ENCODE measurements at places on chromosomes 7 and 10. TPM values are rescaled to one million over a fixed set of nuclear protein-coding genes. Genes with fewer than 3 reads are reported as not detected.

The BTBD16 gene
- total RNA-seq: 0.51 TPM

The SAMD9 gene
- total RNA-seq: 0.87 TPM

The KCNH2 gene
- 1.9 TPM for total RNA-seq

- no peak for DNase-seq
Measured at GRCh38 chr10:43955978-43956377, 307.3 kb upstream of the ZNF32 start.

GRCh38 chr10:110499796-110500514, 2.2 kb downstream of the DUSP5 start:
- no peak for DNase-seq

DNA sequence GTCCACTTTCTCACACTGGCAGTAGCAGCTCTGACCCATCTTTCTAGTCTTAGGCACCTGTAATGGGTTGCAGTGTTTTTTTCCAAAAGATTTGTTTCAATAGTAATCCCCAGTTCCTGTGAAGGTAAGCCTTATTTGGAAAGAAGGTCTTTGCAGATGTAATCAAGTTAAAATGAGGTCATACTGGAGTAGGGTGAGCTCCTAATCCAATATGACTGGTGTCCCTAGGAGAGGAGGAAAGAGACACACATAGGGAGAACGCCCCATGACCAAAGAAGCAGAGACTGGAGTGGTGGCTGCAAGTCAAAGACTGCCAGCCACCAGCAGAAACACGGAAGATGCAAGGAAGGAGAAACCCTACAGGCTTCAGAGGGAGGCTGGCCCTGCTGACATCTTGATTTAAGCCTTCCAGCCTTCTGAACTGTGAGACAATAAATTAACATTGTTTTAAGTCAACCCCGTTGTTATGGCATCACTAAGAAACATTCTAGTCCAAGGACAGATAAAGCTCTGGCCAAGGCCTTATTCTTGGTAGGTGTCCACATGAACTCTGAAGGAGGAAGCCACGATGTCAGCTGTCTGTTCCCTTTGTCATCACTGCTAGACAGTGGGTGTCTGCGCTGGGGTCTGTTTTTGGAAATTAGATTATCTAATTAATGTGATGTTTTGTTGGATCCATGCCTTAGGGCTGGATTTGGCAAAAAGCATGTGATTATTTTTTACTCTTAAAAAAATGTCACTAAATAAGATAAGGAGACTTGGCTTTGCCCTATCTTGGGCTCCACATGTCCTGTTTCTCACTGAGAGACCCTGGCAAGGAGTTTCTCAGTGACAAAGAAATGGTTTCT, 214.9 kb downstream of the KCNMA1 start:
- no peak for DNase-seq

- DNase-seq: no peak
Measured at GRCh38 chr10:95288303-95288702, 2.5 kb downstream of the PDLIM1 start.

- DNase-seq: no peak
Measured at GRCh38 chr10:68684413-68684812, 36.6 kb upstream of the CCAR1 start.

GRCh38 chr7:112422842-112423496, 27.3 kb upstream of the IFRD1 start:
- DNase-seq: peak; percentile 77

DNA sequence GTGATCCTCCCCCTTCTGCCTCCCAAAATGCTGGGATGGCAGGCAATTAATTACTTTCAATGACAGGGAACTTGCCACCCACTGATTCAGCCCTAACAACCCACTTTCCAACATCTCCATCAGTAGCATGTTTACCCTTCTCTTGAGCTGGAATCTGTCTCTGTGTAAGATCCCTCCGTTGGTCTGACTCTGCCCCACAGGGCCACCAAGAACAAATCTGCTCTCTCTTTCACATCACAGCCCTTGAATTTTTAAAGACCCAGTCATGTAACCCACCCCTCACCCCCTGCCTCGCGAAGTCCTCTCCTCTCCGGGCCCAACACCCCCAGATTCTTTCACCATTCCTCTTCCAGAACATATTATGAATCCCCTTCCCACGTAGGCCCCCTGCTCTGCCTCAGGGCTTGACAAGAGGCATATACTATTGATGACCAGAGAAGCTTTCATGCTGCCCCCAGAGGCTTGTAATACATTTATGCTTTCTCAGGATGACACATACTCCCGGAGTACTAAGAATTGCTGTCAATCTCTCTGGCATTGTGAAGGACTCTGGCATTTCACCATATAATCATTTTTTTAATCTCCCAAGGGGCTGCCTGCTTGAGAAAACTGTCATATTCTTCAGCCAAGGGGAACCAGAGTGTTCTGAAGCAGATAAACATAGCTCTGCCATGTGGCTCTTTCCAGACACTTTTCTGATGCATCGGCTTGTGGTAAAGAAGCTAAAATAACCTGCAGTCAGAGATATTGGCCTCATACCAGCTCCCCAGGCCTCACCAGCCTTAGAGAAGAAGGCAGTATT, 179.2 kb upstream of the AUTS2 start:
- no peak for DNase-seq

GRCh38 chr7:148545172-148545571, 45.4 kb upstream of the C7orf33 start:
- DNase-seq: no peak

DNA sequence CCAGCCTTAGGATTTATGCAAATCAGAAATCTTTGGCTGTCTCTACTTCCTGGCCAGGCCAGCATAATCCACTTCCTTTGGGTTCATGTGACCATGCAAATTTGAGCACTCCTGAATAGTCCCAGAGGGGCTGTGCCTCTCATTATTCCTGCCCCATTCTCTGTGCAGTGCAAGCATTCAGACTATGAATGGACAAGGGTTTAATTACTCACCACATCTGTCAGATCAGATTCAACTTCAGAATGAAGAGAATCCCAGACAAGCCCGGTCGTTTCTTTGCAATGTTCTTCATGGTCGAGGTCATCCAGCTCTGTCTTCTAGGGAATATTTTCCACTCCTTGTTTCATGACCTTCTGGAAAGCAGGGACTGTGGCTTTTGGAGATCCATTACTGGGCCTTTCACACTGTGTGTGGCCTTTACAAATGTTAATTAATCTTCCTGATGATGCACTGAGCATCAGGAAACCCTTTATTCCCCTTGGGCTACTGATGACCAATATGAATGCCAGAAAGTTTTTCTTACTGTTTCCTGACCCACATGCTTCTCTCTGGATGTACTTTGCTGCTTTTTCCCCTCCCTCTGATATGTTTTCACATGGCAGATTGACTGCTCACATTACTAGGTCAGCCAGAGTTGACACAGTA, 217.6 kb upstream of the TCF7L2 start:
- no peak for DNase-seq

The MASTL gene
- 28.9 TPM for total RNA-seq

DNA sequence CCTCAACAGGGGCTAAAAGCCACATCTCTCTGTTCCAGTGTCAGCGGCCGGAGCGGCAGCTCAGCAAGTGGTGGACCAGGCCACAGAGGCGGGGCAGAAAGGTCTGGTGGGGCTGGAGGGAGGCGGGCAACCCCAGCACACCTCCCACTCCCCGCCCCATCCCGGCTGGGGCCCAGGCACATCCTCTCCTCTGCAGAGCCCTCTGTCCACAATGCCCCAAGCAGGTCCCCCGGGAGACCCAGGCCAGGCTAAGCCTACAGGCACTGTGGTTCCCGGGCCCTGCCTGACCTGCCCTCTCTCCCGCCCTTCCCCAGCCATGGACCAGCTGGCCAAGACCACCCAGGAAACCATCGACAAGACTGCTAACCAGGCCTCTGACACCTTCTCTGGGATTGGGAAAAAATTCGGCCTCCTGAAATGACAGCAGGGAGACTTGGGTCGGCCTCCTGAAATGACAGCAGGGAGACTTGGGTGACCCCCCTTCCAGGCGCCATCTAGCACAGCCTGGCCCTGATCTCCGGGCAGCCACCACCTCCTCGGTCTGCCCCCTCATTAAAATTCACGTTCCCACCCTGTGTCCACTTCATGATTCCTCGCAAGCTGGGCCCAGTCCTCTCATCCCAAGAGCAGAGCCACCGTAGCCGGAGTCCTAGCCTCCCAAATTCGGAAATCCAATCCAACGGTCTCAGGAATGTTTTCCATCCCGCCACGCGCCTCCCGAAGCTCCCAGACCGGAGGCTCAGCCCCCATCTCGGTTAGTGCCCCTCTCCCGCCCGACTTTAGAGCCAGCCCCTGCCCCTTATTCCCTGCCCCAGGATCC, 2.1 kb downstream of the ADIRF start:
- no peak for DNase-seq

The ALOX5 gene
- total RNA-seq: 1.7 TPM

GRCh38 chr7:48299580-48300169, 128.4 kb downstream of the ABCA13 start:
- no peak for DNase-seq

- DNase-seq: peak; percentile 4
Measured at GRCh38 chr10:49153971-49154370, 20.1 kb upstream of the FAM170B start.

DNA sequence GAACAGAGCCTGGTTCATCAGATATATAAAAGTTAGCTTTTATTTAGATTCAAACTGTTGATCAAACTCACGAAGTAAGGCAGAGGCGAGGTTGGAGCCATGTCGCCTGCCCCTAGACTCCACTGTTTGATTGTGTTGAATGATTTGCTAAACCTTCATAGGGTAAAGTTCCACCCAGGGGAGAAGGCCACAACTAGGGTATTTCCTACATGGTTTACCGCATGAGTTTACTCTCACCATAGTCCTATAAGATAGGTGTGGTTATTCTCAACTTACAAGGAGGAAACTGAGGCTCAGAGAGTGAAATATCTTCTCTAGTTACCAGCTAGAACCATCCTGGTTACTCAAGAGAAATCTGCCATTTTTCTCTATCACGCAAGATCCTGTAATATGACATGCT, 31.8 kb downstream of the ARHGAP22 start:
- no peak for DNase-seq

- DNase-seq: peak; percentile 25
Measured at GRCh38 chr7:110442381-110442837, 648.5 kb upstream of the LRRN3 start.

DNA sequence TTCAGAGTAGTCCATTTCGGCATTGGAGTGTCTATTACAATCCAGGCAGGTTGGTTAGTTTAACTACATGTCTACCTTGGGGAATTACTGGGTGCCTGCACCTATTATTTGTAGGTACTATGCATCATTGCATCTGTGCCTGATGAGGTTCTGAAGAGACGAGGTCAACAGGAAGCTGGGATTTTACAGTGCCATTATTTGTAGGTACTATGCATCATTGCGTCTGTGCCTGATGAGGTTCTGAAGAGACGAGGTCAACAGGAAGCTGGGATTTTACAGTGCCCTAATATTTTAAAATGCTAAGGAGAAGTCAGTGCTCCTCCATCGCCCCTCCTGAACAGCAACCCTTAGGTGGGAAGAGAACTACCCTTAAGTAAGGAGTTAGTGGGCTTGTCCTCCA, 41.7 kb downstream of the NPY start:
- DNase-seq: no peak

DNA sequence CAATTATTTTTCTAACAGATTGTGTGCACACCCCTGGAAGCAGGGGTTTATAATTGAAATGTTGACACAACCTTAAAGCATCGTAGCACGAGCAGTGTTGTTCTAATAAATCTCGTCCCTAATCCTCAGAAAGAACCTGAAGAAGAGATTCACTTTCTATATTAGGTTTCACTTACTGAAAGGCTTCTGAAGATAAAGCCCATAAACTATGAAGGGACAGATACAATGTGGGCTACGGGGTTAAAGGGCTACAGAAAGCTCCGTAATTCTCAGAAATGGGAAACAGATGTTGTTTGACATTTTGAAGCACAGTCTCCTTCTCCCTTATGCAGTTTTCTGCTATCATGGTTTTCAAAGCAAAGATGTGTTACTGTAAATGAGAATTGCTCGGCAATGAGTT, 479.6 kb downstream of the GATA3 start:
- no peak for DNase-seq
